Left ventricle myocardium inferior (tissue), 1 donor: ENCODE measurements at places on chromosomes 4 and X. TPM values are rescaled to one million over a fixed set of nuclear protein-coding genes. Genes with fewer than 3 reads are reported as not detected.
A peak's percentile ranks its signal among the peaks of the same experiment; 100 is the strongest.

- H3K36me3 ChIP-seq, result no peaks in the 10 kb centered on the region
- H3K27ac ChIP-seq, result no peak overlapping the region
Observed at GRCh38 chrX:45435481-45435880, 234.8 kb upstream of the DIPK2B start.

The PDCL2 gene
- not detected for total RNA-seq

The CT45A9 gene
- not detected for total RNA-seq

The VCX3B gene
- not detected for total RNA-seq

The ZNF630 gene
- total RNA-seq, result 3.2 TPM

- H3K36me3 ChIP-seq, result no peaks in the 10 kb centered on the region
- no peaks in the 10 kb centered on the region for H3K27me3 ChIP-seq
- H3K27ac ChIP-seq, result no peak overlapping the region
- DNase-seq, result no peak
- peaks cover 7% of the 10 kb centered on the region for H3K4me1 ChIP-seq
Observed at GRCh38 chr4:138775890-138776289, 239.7 kb upstream of the NOCT start.

GRCh38 chr4:26319467-26319948, 1.3 kb upstream of the RBPJ start:
- H3K27ac ChIP-seq, result peak overlapping the region; percentile 97
- no peaks in the 10 kb centered on the region for H3K36me3 ChIP-seq
- H3K27me3 ChIP-seq, result no peaks in the 10 kb centered on the region

The SLITRK4 gene
- total RNA-seq, result 0.30 TPM

DNA sequence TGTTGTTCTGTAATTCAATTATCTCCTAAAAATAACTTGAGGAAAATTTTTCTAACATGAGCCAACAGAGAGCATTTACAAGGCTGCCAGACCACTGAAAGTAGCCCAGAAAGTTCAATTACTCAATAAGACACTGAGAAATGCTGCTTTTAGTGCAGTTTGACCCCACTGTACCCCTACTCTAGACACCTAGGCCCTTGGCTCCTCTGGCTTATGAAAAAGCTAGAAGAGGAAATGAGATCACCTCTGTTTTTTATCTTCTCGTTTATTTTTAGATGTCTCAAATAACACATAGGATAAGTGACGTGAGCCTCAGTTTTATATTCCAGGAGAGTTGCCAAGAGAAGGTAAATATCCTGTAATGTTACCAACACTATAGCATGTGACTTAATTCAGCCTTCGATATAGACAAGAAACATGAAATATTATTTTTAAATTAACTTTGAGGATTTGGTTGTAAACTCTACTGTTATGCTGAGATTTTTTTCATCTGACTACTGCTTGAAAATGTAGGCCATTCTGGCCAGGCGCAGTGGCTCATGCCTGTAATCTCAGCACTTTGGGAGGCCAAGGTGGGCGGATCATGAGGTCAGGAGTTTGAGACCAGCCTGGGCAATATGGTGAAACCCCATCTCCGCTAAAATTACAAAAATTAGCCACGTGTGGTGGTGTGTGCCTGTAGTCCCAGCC, 24.4 kb downstream of the TNIP3 start:
- H3K36me3 ChIP-seq, result no peaks in the 10 kb centered on the region
- no peak for DNase-seq
- H3K4me1 ChIP-seq, result no peaks in the 10 kb centered on the region
- no peak overlapping the region for H3K4me3 ChIP-seq
- H3K27ac ChIP-seq, result no peak overlapping the region
- no peaks in the 10 kb centered on the region for H3K27me3 ChIP-seq

- H3K4me1 ChIP-seq, result no peaks in the 10 kb centered on the region
- no peak overlapping the region for H3K4me3 ChIP-seq
- H3K27me3 ChIP-seq, result no peaks in the 10 kb centered on the region
- H3K27ac ChIP-seq, result no peak overlapping the region
- H3K36me3 ChIP-seq, result no peaks in the 10 kb centered on the region
- DNase-seq, result no peak
Observed at GRCh38 chr4:184833046-184833838, 7.5 kb upstream of the ACSL1 start.

The ARX gene
- total RNA-seq, result not detected

DNA sequence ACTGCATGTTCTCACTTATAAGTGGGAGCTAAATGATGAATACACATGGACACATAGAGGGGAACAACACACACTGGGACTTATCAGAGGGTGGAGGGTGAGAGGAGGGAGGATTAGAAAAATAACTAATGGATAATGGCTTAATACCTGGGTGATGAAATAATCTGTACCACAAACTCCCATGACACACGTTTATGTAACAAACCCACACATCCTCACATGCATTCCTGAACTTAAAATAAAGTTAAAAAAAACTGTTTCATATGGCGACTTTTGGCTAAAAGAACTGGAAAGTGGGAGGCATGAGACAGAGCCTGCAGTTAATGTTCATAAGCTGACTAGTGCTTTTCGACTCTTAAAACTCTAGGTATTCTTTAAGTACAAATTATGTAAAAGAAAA, 98.9 kb upstream of the NPFFR2 start:
- no peak overlapping the region for H3K4me3 ChIP-seq
- H3K27me3 ChIP-seq, result no peaks in the 10 kb centered on the region
- no peaks in the 10 kb centered on the region for H3K4me1 ChIP-seq
- no peaks in the 10 kb centered on the region for H3K36me3 ChIP-seq

The RPS6KA3 gene
- 33.6 TPM for total RNA-seq

DNA sequence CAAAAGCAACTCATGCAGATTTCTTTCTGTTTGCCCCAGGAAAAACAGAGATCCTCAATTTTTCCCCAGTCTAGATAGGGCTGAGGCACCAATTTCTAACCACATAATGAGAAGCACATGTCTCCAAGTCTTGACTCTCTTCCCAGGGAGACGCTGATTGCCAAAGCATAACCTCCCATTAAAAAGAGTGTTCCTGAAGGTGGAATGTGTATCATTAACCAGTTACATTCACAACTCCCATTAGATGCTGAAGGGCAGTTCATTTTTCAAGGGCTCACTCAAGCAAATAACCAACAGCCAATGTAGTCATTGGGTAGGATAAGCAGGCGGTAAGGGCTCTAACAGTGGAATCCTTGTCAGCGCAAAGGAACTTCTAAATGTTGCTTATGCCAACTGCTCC, 27.5 kb downstream of the TMEM47 start:
- no peak for DNase-seq
- H3K4me3 ChIP-seq, result no peak overlapping the region
- no peaks in the 10 kb centered on the region for H3K27me3 ChIP-seq
- no peaks in the 10 kb centered on the region for H3K36me3 ChIP-seq
- H3K4me1 ChIP-seq, result peaks cover 30% of the 10 kb centered on the region

The BEX2 gene
- 2.6 TPM for total RNA-seq

- no peak overlapping the region for H3K4me3 ChIP-seq
- no peaks in the 10 kb centered on the region for H3K27me3 ChIP-seq
- H3K36me3 ChIP-seq, result no peaks in the 10 kb centered on the region
- no peak for DNase-seq
- H3K27ac ChIP-seq, result no peak overlapping the region
- peaks cover 28% of the 10 kb centered on the region for H3K4me1 ChIP-seq
Observed at GRCh38 chr4:85774489-85774888, 299.5 kb downstream of the ARHGAP24 start.

GRCh38 chrX:138875472-138875871, 164.0 kb upstream of the FGF13 start:
- no peaks in the 10 kb centered on the region for H3K27me3 ChIP-seq
- no peak overlapping the region for H3K27ac ChIP-seq
- no peak overlapping the region for H3K4me3 ChIP-seq
- no peak for DNase-seq
- no peaks in the 10 kb centered on the region for H3K4me1 ChIP-seq

GRCh38 chr4:79232540-79232939, 93.3 kb downstream of the NAA11 start:
- no peaks in the 10 kb centered on the region for H3K27me3 ChIP-seq
- no peak for DNase-seq
- no peak overlapping the region for H3K27ac ChIP-seq
- H3K4me3 ChIP-seq, result no peak overlapping the region

The CSAG1 gene
- total RNA-seq, result not detected

GRCh38 chr4:105560421-105560848, 8.0 kb downstream of the ARHGEF38 start:
- DNase-seq, result no peak
- H3K4me1 ChIP-seq, result peaks cover 12% of the 10 kb centered on the region
- H3K27ac ChIP-seq, result no peak overlapping the region
- no peak overlapping the region for H3K4me3 ChIP-seq

- no peaks in the 10 kb centered on the region for H3K4me1 ChIP-seq
- no peak for DNase-seq
- no peak overlapping the region for H3K4me3 ChIP-seq
- no peaks in the 10 kb centered on the region for H3K36me3 ChIP-seq
- H3K27ac ChIP-seq, result no peak overlapping the region
Observed at GRCh38 chrX:20481632-20482031, 214.9 kb upstream of the RPS6KA3 start.

DNA sequence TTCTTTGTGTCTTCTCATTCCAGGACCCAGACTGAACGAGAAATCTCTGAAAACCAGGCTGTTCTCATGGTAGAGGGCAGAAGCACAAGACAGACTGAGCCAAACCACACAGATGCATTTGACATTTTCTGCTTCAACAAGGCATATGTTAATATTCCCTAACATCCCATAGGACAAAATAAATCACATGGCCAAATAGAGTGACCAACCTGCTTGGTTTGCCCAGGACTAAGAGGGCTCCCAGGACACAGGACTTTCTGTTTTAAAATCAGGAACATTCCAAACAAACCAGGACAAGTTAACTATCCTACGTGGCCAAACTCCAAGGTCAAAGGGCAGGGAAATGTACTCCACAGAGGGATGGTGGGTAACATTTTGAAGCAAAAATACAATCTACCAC, 11.7 kb downstream of the CTPS2 start:
- no peak for DNase-seq
- no peak overlapping the region for H3K4me3 ChIP-seq
- H3K27ac ChIP-seq, result no peak overlapping the region
- no peaks in the 10 kb centered on the region for H3K27me3 ChIP-seq
- H3K4me1 ChIP-seq, result no peaks in the 10 kb centered on the region

GRCh38 chrX:58025979-58026378, 115.7 kb upstream of the ZXDA start:
- H3K27me3 ChIP-seq, result no peaks in the 10 kb centered on the region
- H3K36me3 ChIP-seq, result no peaks in the 10 kb centered on the region
- H3K4me1 ChIP-seq, result no peaks in the 10 kb centered on the region
- no peak for DNase-seq

- H3K27me3 ChIP-seq, result no peaks in the 10 kb centered on the region
- H3K4me1 ChIP-seq, result no peaks in the 10 kb centered on the region
- DNase-seq, result no peak
Observed at GRCh38 chr4:66955784-66956183, 589.5 kb downstream of the CENPC start.

- H3K4me3 ChIP-seq, result no peak overlapping the region
- no peak overlapping the region for H3K27ac ChIP-seq
- H3K27me3 ChIP-seq, result no peaks in the 10 kb centered on the region
- H3K4me1 ChIP-seq, result no peaks in the 10 kb centered on the region
- no peak for DNase-seq
Observed at GRCh38 chr4:36900446-36900987, 344.0 kb upstream of the NWD2 start.

The HOPX gene
- total RNA-seq, result 21.3 TPM
